ACHN (cell line): ENCODE measurements at places on chromosomes 4 and X.

- DNase-seq: peak; percentile 15
These were observed 157.4 kb upstream of the PDE5A start for GRCh38 chr4:119785963-119786362.

- no peak for DNase-seq
These were observed 79.4 kb upstream of the ADRA2C start for GRCh38 chr4:3686753-3687152.

GRCh38 chr4:124990398-124990797 is 277.9 kb upstream of the ANKRD50 start:
- no peak for DNase-seq

DNA sequence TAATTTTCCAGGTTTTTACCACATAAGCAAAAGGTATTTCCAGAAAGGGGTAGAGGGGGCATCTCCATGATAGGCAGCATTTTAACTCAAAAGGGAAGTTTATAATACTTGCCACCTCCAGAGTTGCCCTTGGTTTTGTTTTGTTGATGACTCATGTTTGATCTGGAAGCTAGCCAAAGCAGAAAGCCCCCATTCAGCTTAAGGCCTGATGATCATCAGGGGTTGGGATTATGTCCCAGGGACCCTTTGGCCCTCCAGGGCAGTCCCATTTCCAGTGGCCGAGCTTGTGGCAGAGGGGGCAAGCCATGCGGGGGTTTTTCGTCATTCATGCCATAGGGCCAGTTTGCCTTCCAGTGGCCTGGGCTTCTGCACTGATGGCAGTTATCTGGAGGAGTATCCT is 143.0 kb upstream of the PLAC1 start:
- no peak for DNase-seq

DNA sequence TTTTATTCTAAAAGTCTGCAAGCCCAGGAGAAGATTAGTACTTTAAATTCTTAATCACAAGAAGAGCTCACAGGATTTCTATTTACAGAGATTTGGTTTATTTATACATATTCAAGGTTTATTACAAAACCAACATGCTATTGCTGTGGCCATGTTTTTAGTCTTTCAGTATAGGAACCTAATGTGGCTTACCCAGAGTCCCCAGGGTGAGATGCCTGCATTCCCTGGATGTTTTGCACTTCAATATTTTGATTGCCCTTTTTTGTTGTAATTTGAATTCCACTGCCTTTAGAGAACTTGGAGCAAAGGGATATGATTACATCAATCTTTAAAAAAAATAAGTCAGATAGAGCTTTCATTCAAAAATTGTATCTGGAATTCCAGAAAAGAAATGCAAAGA is 146.0 kb upstream of the FRMPD4 start:
- DNase-seq: no peak
